COR-L47 (cell line): ENCODE measurements at places on chromosomes 13 and 19.

DNA sequence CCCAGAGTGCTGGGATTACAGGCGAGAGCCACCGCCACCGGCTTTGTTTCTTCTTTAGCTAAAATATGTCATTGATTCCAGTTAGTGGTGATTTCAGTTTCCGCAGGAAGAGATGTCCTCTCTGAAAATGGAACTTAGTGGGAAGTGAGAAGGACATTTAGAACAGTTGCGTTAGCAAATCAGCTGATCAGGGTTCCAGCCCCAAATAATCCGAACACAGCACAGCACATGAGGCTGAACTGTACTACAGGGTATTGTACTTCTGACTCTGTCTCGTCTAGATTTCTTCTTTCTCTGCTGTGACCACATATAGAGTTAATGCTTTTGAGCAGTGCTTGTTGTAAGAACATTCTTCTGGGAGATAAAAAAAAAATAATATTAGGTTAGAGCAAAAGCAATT lies 314.4 kb downstream of the MYO16 start:
- no peak for DNase-seq

- DNase-seq, result no peak
These were observed 524.1 kb upstream of the SLITRK5 start for GRCh38 chr13:87147076-87147475.

DNA sequence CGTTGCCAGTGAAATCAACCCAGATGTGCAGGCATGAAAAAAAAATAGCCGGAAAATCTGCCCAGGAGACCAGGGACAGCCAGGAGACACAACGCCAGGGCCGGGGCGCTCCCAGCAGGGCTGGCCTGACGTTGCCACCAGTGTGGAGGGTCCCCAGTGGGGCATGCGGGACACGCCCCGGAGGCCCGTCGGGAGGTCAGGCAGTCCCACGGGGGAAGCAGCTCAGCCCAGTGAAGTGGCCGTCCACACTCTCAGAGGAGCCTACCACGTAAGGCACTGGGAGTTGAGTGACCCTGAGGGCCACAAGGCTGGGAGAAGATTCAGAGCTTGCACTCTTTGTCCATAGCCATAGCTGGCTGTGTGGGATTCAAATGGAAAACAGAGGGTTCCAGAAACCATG lies 53.2 kb upstream of the GAS6 start:
- no peak for DNase-seq

DNA sequence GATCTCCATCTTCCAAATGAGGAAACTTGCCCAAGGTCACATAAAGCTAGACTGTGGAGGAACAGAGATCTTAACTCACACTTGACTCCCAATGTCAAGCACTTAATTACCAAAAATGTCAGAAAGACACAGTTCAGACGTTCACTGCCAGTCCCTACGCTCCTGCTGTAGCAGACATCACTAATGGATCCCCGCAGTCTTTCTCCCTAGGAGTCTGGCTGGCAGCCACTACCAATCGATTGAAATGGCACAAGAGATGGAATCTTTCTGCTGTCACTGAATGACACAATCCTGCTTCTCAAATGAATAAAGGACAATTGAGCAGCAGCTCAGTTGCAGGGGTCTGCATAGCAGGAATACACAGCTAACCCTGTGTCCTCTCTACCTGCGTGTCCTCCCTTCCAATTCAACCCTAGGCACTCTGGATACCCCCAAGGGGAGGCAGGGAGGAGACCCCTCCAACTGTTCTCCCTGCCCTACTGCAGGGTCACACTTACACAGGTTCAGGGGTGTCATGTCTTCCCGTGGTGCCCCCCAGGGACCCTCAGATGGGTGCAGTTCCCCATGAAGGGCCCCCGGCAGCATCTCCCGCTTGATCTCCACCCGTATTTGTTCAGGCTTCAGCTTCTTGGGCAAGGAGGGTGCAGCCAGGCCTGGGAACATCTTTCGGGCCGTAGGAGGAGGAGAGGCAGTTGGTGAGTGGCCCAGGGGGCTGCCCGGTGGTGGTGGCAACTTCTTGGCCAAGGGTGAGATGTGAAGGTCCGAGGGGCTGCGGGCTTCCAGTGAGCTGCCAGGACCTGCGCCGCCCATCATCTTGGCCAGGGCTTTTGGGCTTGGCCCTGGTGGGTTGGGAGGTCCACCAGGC lies 7.9 kb upstream of the AKAP8L start:
- DNase-seq, result no peak

DNA sequence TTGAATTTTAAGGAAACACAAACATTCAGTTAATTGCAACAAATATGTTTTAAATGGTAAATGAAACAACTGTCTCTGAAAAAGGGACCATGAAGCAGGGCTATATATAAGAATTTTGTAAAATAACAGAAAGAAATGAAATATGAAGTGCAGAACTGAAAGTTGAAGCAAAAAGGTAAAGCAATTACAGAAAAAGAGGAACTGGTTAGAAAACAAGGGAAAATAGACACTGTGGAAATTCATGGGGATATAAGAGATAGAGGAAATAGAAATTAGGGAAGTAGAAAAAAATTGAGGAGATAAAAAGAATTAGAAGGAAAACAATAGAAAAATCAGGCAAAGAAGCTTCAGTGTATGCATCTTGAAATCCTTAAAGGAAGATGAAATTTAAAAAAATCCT lies 40.0 kb upstream of the TDRD3 start:
- DNase-seq, result no peak

- DNase-seq, result no peak
These were observed 134.2 kb downstream of the MTUS2 start for GRCh38 chr13:28954419-28954725.

- DNase-seq, result no peak
These were observed 1.9 kb downstream of the ZNF606 start for GRCh38 chr19:58000677-58001076.
